WTC11 (cell line): ENCODE measurements at places on chromosomes 12 and 14. TPM values are rescaled to one million over a fixed set of nuclear protein-coding genes. Genes with fewer than 3 reads are reported as not detected.

The GLS2 gene
- total RNA-seq = 14.8 to 17.2 TPM (median 15.9 TPM) in 3 replicates

The KRT83 gene
- total RNA-seq = not detected in 3 replicates

The RNF212B gene
- total RNA-seq = 0.27 to 0.55 TPM (median 0.46 TPM) in 3 replicates

The CDK4 gene
- 125 to 152 TPM (median 145 TPM) in 3 replicates for total RNA-seq

The EMP1 gene
- 0.66 to 1.4 TPM (median 1.4 TPM) in 3 replicates for total RNA-seq

The TROAP gene
- 78.5 to 89.2 TPM (median 80.0 TPM) in 3 replicates for total RNA-seq

The C12orf56 gene
- 2.5 to 5.3 TPM (median 4.1 TPM) in 3 replicates for total RNA-seq

The FITM1 gene
- 0.25 to 0.39 TPM in 2 of 3 replicates, not detected in the other for total RNA-seq

The OGFOD2 gene
- total RNA-seq = 17.3 to 28.1 TPM (median 23.9 TPM) in 3 replicates

The BATF gene
- total RNA-seq = 0.73 TPM in 1 of 3 replicates, not detected in the others

The NOVA1 gene
- total RNA-seq = 11.6 to 14.6 TPM (median 13.6 TPM) in 3 replicates

The NAV3 gene
- total RNA-seq = 0.96 to 3.3 TPM (median 1.9 TPM) in 3 replicates

The POTEG gene
- not detected in 3 replicates for total RNA-seq

The FGF6 gene
- not detected in 3 replicates for total RNA-seq

The PGAM5 gene
- total RNA-seq = 76.8 to 89.7 TPM (median 81.0 TPM) in 3 replicates

The POLE2 gene
- 24.0 to 24.6 TPM (median 24.4 TPM) in 3 replicates for total RNA-seq

The DAO gene
- 0.17 TPM in 1 of 3 replicates, not detected in the others for total RNA-seq

The NINJ2 gene
- 0.41 to 0.73 TPM (median 0.42 TPM) in 3 replicates for total RNA-seq

The IFNG-AS1 gene
- total RNA-seq = not detected in 3 replicates

The BMAL2 gene
- 11.1 to 16.2 TPM (median 13.6 TPM) in 3 replicates for total RNA-seq

The ANKS1B gene
- total RNA-seq = 5.4 to 6.7 TPM (median 5.8 TPM) in 3 replicates

The DHRS1 gene
- total RNA-seq = 13.9 to 16.7 TPM (median 15.4 TPM) in 3 replicates

The CDH24 gene
- total RNA-seq = 17.9 to 18.8 TPM (median 18.8 TPM) in 3 replicates

The BCL11B gene
- total RNA-seq = 6.7 to 9.1 TPM (median 7.2 TPM) in 3 replicates

The VSX2 gene
- 0.11 to 0.16 TPM in 2 of 3 replicates, not detected in the other for total RNA-seq

The TAS2R46 gene
- 0.44 to 0.85 TPM (median 0.69 TPM) in 3 replicates for total RNA-seq

The OR10G2 gene
- not detected in 3 replicates for total RNA-seq

The IL31 gene
- not detected in 3 replicates for total RNA-seq

The SLC6A15 gene
- total RNA-seq = 27.0 to 30.7 TPM (median 27.2 TPM) in 3 replicates

The CLEC2A gene
- 2.1 to 3.5 TPM (median 2.7 TPM) in 3 replicates for total RNA-seq

The SLC15A4 gene
- total RNA-seq = 5.6 to 6.4 TPM (median 5.8 TPM) in 3 replicates

The CNOT2 gene
- total RNA-seq = 59.7 to 64.7 TPM (median 60.5 TPM) in 3 replicates

The GCN1 gene
- total RNA-seq = 147 to 181 TPM (median 162 TPM) in 3 replicates

The KRT73 gene
- total RNA-seq = not detected in 3 replicates

The OVCH1 gene
- 0.04 to 0.25 TPM in 2 of 3 replicates, not detected in the other for total RNA-seq

The CD69 gene
- 0.34 to 0.60 TPM (median 0.42 TPM) in 3 replicates for total RNA-seq

The GNG2 gene
- total RNA-seq = 10.4 to 11.4 TPM (median 10.7 TPM) in 3 replicates

The PLEKHG7 gene
- total RNA-seq = not detected in 3 replicates

The RBP5 gene
- total RNA-seq = 4.1 to 5.4 TPM (median 4.7 TPM) in 3 replicates

The DPF3 gene
- total RNA-seq = 0.31 to 0.53 TPM (median 0.32 TPM) in 3 replicates

The CGRRF1 gene
- 13.0 to 17.5 TPM (median 15.1 TPM) in 3 replicates for total RNA-seq

The C3AR1 gene
- total RNA-seq = 0.09 TPM in 2 of 3 replicates, not detected in the other

The SLC25A21 gene
- total RNA-seq = 3.8 to 8.2 TPM (median 6.0 TPM) in 3 replicates

The P2RX2 gene
- 1.6 to 2.6 TPM (median 2.1 TPM) in 3 replicates for total RNA-seq

The BBOF1 gene
- 0.48 to 0.98 TPM (median 0.73 TPM) in 3 replicates for total RNA-seq

The KRT75 gene
- total RNA-seq = not detected in 3 replicates

The ARG2 gene
- total RNA-seq = 29.8 to 38.5 TPM (median 33.0 TPM) in 3 replicates

The PRH2 gene
- 0.52 TPM in 1 of 3 replicates, not detected in the others for total RNA-seq

The DPY19L2 gene
- 3.1 to 3.4 TPM (median 3.3 TPM) in 3 replicates for total RNA-seq

The UBR7 gene
- total RNA-seq = 21.1 to 28.9 TPM (median 24.0 TPM) in 3 replicates

The SLC6A13 gene
- 0.21 to 0.55 TPM (median 0.37 TPM) in 3 replicates for total RNA-seq

The ST8SIA1 gene
- total RNA-seq = 2.3 to 2.8 TPM (median 2.3 TPM) in 3 replicates

The CABP1 gene
- total RNA-seq = 10.1 to 14.1 TPM (median 10.7 TPM) in 3 replicates
